Hindlimb muscle (tissue), 1 donor: ENCODE measurements at places on chromosomes 2 and 18. TPM values are rescaled to one million over a fixed set of nuclear protein-coding genes. Genes with fewer than 3 reads are reported as not detected.

- no peak for DNase-seq
Observed at GRCh38 chr2:237896507-237896892, 37.1 kb downstream of the RAMP1 start.

DNA sequence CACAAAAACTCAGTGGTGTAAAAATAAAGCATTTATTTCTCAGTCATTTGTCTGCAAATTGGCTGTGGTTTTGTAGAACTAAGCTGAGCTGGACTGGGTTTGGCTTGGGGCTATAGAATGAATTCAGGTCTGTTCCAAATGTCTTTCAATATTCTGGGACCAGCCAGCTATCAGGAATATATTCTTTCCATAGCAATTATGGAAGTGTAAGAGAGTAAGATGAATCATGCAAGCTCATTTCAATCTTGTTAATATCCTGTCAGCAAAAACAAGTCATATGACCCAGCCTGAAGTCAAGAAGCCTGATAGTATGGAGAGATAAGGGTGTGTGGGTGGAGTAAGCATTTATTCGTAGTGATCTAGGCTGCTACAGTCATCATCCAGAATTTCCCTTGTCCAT is 481.0 kb upstream of the CDH2 start:
- DNase-seq = no peak

- DNase-seq = no peak
Observed at GRCh38 chr2:164826293-164827243, 15.1 kb downstream of the COBLL1 start.

CD226 gene
- polyA plus RNA-seq = 0.89 TPM

DNA sequence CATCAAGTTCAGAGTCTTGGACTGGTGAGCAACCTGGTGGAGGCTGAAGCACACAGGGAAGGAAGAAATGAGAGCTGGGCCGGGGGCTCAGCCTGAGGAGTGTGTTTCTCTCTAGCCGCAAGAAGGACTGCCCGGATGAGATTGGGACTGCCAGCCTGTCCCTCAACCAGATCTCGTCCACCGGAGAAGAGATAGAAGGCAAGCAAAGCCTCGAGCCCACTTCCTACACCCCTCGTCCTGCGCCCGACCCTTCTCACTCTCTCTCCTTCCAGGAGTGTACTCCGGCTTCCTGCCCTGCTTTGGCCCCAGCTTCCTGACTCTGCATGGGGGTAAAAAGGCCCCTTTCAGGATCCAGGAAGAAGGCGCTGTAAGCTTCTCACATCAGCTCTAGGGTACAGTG is 26.2 kb downstream of the FER1L5 start:
- no peak for DNase-seq

- DNase-seq = no peak
Observed at GRCh38 chr2:226423498-226423960, 376.1 kb downstream of the IRS1 start.
